ENCODE measurements at places on chromosomes 6 and 20. TPM values are rescaled to one million over a fixed set of nuclear protein-coding genes. Genes with fewer than 3 reads are reported as not detected.

The DEFB124 gene
- not detected for total RNA-seq

The RRAGD gene
- 103 TPM for total RNA-seq

The CRIP3 gene
- total RNA-seq = 4.5 TPM

The BTNL2 gene
- not detected for total RNA-seq

The BPIFA1 gene
- total RNA-seq = not detected

The FAM184A gene
- 30.2 TPM for total RNA-seq

The LRRC73 gene
- 2.9 TPM for total RNA-seq

The CLDN20 gene
- not detected for total RNA-seq

The HBS1L gene
- total RNA-seq = 116 TPM

The FAM209B gene
- total RNA-seq = not detected

The TRAPPC3L gene
- total RNA-seq = under 0.01 TPM

The DNAH8 gene
- total RNA-seq = under 0.01 TPM

The TSBP1 gene
- not detected for total RNA-seq

The GPLD1 gene
- 10.6 TPM for total RNA-seq

The CDH22 gene
- 2.0 TPM for total RNA-seq

The MEP1A gene
- not detected for total RNA-seq

The RBPJL gene
- total RNA-seq = not detected

The POPDC3 gene
- 5.3 TPM for total RNA-seq

The MTHFD1L gene
- 13.5 TPM for total RNA-seq

The PPARD gene
- 1.6 TPM for total RNA-seq

The PPIL4 gene
- 35.1 TPM for total RNA-seq

The MLN gene
- not detected for total RNA-seq

The ACTL10 gene
- 0.82 TPM for total RNA-seq

The WFDC12 gene
- not detected for total RNA-seq

The HLA-DPB1 gene
- 2.4 TPM for total RNA-seq

The PAK5 gene
- 33.0 TPM for total RNA-seq

The ABHD16B gene
- total RNA-seq = not detected

The SIRPD gene
- not detected for total RNA-seq

The MBOAT1 gene
- 7.3 TPM for total RNA-seq

The MPIG6B gene
- not detected for total RNA-seq

The TXLNB gene
- 0.82 TPM for total RNA-seq

The SLPI gene
- total RNA-seq = 0.41 TPM

The RSPH4A gene
- total RNA-seq = 1.6 TPM

The MROH8 gene
- 5.3 TPM for total RNA-seq

The SLC22A1 gene
- total RNA-seq = not detected

The SLC18B1 gene
- total RNA-seq = 17.5 TPM
